Aorta (tissue), 5 donors: ENCODE measurements at places on chromosomes 2 and 18. TPM values are rescaled to one million over a fixed set of nuclear protein-coding genes. Genes with fewer than 3 reads are reported as not detected.

ERMN gene
- polyA plus RNA-seq = not detected

COL4A4 gene
- polyA plus RNA-seq = 14.9 TPM

SKOR2 gene
- polyA plus RNA-seq = not detected

C1QL2 gene
- not detected for polyA plus RNA-seq

ACYP2 gene
- polyA plus RNA-seq = 36.4 TPM

EMX1 gene
- polyA plus RNA-seq = not detected

UNC80 gene
- polyA plus RNA-seq = not detected

RESP18 gene
- not detected for polyA plus RNA-seq

TTN gene
- polyA plus RNA-seq = 0.63 TPM

FAM110C gene
- 4.5 TPM for polyA plus RNA-seq

ASB18 gene
- polyA plus RNA-seq = not detected

CCDC150 gene
- 0.79 TPM for polyA plus RNA-seq

ASPRV1 gene
- polyA plus RNA-seq = 2.0 TPM

SOWAHC gene
- 5.6 TPM for polyA plus RNA-seq

ERFE gene
- not detected for polyA plus RNA-seq

REG3A gene
- 0.20 TPM for polyA plus RNA-seq

PPIL3 gene
- 21.4 TPM for polyA plus RNA-seq

THADA gene
- 19.4 TPM for polyA plus RNA-seq

KLF7 gene
- 6.3 TPM for polyA plus RNA-seq

RPS27A gene
- polyA plus RNA-seq = 6,488 TPM

LRP2 gene
- not detected for polyA plus RNA-seq

SERPINB10 gene
- not detected for polyA plus RNA-seq

FAM228A gene
- polyA plus RNA-seq = 1.0 TPM

ANKAR gene
- 7.5 TPM for polyA plus RNA-seq

DES gene
- 145 TPM for polyA plus RNA-seq

TCF23 gene
- not detected for polyA plus RNA-seq

STON1 gene
- polyA plus RNA-seq = 22.2 TPM

GPAT2 gene
- polyA plus RNA-seq = 3.5 TPM

UGT1A4 gene
- polyA plus RNA-seq = not detected

FAM228B gene
- polyA plus RNA-seq = 31.1 TPM

CHAC2 gene
- 5.5 TPM for polyA plus RNA-seq

HK2 gene
- 4.3 TPM for polyA plus RNA-seq

ST3GAL5 gene
- polyA plus RNA-seq = 15.8 TPM

CYP26B1 gene
- 2.0 TPM for polyA plus RNA-seq
